ENCODE measurements at places on chromosomes 2 and 18.

DNA sequence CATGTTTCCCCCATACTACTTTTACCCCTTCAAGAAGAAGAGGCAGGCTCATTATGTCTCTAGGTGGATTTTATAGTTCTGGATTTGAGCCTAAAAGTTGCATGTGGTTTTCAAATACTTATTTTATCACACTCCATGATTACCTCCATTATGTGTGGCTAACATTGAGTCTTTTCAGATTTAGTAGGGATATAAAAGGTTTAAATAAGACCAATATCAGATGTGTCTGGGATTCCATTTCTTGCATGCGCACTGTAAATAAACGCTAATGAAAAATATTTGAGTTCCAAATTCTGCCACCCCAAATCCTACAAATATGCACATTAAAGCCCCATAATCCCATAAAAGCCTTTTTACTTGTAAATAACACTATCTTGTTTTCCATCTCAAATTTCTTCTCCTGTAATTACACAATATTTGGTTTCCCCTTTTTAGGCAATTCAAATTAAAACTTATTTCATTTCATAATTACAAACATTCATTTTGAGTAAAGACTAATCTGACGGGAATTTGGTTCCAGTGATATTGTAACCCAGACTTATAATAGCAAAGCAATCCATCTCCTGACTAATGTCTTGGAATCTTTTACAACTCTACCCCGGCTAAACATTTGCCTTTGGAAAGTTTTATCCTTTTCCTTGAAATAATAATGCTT is 600.0 kb downstream of the SLC4A3 start:
- DNase-seq: peak; percentile 88

GRCh38 chr2:141641462-141641861 is 489.4 kb downstream of the LRP1B start:
- DNase-seq: peak; percentile 21

GRCh38 chr2:179595284-179595683 is 266.1 kb downstream of the ZNF385B start:
- DNase-seq: peak; percentile 36

GRCh38 chr18:35019933-35020332 is 21.3 kb upstream of the MAPRE2 start:
- DNase-seq: no peak

- DNase-seq: peak; percentile 33
These were observed 282.9 kb upstream of the TNP1 start for GRCh38 chr2:217142649-217143266.

DNA sequence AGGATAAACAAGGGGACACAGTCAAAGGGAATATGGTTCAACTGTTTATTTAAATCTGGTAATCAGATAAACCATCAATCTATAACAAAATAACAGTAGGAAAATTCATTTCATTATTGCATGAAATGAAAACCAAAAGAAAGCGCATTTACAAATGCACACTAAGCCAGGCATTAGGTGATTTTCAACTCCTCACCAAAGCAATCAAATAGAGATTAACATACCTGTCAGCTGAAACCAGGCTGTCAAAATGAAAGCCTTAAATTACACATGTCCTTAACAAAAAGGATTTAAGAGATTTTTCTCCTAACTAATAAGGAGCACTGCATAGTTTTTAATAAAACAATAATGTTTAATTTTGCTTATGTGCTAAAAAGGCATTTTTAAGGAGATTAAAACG is 23.0 kb downstream of the STK39 start:
- no peak for DNase-seq

- peak; percentile 86 for DNase-seq
These were observed 70.0 kb downstream of the MBP start for GRCh38 chr18:77062518-77063003.

- no peak for DNase-seq
These were observed 1459.8 kb upstream of the ACVR2A start for GRCh38 chr2:146385031-146385430.

- peak; percentile 43 for DNase-seq
These were observed 331.4 kb upstream of the NETO1 start for GRCh38 chr18:73199151-73199550.

GRCh38 chr2:207993151-207993763 is 32.1 kb downstream of the PLEKHM3 start:
- peak; percentile 72 for DNase-seq

GRCh38 chr2:136538489-136538888 is 226.9 kb upstream of the THSD7B start:
- DNase-seq: no peak

DNA sequence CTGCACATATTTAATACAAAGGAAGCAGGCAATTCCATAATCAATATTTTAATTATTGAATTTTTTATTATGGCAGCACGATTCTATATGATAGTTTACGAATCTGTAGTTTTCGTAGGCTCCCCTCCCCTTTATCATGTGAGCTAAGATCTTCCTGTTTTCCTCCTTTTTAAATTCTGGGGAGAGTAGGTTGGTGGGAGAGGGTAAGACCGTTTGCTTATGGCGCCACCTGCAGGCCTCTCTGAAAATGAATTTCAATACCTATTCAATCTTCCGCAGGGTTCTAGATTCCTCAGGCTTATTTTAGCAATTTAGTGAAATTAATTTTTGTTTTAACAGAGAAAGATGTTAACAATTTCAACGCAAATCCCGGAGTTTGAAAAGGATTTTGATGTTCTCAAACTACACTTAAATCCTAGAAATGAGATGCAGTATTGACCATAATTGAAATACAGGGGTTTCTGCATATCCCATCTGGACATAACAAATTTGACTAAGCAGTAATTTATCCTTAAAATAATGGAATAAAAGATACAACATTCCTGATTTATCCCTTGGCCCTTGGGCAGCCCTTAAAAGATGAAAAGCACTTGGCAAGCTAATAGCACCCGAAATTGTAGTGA is 12.8 kb upstream of the GBX2 start:
- peak; percentile 78 for DNase-seq

GRCh38 chr18:66971960-66972359 is 368.1 kb upstream of the CDH19 start:
- DNase-seq: no peak

DNA sequence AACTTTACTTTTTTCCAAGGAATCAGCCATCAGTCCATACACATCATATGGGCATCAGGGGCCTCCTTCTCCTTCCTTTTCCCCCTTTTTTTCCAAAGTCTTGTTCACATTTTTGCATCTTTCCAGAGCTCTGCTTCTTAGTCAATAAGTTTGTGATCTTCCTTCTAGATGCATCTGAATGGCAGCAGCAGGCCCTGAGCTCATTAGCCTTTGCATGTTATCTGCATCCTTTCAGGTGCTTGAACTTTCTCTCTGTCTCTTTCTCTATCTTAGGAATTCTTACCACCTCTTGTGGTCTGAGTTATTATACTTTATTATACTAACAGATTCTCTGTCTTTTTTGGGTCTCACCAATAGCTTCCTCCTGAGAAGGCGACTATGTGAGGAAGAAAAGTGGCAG is 312.4 kb upstream of the FANCL start:
- no peak for DNase-seq

GRCh38 chr2:64344999-64345576 is 108.9 kb upstream of the LGALSL start:
- no peak for DNase-seq
